SIG-M5 (cell line): ENCODE measurements at places on chromosomes 7 and 10.

GRCh38 chr7:92732316-92733036 is 103.9 kb downstream of the CDK6 start:
- DNase-seq: no peak

DNA sequence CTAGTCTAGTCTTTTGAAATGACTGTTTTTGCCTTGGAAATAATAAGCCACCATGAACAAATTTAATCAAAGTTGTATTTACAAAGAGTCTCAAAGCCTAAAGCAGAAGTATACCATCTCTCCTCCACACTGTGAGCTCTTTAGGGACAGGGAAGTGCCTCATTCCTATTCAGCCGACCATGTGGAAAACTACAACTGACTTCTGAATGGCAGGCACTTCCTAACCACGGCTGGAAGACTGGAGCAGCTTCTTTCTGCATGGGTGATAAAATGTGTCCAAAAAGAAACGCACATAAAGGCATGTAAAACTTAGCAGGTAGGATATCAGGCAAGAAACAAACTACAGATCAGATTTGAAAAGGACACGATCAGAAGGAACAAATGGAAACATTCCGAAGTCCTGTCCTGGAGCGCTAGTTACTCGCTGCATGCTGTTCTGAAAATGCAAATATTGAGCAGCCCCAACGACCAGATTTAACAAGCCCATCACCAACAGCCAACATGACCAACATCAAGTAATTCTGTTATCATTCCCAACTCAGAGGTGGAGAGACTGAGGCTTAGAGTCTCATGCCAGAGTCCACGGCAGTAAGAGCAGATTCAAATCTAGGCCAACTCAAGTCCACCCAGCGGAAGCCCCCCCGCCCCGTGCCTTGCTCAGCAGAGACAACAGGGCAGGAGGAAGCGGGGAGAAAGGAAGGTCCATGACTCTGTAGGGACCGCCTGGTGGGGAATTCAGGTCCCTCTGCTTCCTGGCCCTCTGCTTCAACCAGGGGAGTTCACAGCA is 26.5 kb downstream of the CTBP2 start:
- no peak for DNase-seq

DNA sequence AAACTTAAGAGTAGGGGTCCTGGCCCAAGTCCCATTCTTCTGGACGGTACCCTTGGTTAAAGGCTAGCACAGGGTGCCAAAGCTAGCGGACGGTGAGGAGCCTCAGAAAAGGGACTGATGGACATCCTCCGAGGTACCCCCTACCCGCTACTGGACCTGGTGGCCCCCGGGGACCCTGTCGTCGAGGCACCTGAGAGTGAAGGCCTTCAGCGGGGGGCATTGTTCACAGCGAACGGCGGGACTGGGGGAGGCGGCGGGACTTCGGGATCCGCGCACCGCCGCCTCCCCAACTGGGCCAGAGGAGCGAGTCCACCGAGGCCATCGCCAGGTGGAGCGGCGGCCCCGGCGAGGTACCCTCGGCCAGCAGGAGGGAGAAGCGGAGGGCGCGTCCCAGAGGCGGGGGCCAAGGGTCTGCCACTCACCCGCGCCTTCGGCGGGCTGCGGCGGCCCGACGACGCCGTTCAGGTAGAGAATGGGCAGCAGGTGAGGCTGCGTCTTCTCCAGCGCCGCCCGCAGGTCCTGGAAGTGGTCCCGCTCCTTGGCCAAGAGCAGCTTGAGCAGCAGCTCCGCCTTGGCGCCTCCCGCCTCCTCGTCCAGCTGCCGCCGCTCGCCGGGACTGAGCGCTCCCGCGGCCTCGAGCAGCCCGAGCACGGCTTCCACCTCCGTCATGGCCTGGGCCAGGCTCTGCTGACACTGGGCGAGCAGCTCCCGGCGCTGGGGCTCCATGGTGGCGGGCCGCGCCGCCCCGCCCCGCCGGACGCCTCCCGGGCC is 575 bp downstream of the DLG5 start:
- no peak for DNase-seq

GRCh38 chr10:31099664-31100063 is 68.0 kb upstream of the ZNF438 start:
- DNase-seq: no peak

DNA sequence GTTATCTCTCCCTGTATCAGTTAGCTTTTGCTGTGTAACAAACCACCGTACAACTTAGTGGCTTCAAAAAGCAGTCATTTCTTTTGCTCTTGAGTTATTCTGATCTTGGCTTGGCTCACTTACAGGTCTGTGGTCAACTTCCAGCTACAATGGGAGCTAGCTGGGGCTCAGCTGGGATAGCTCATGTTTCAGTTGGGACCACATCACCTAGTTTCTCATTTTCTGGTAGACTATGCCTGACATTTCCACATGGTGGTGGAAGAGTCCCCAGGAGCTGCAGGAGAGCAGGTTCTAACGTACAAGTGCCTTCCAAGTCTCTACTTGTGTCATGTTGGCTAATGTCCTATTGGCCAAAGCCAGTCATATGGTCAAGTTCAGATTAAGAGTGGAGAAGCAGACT is 25.8 kb upstream of the PIP4K2A start:
- DNase-seq: no peak

GRCh38 chr7:157871681-157872080 is 534.9 kb downstream of the DNAJB6 start:
- no peak for DNase-seq

DNA sequence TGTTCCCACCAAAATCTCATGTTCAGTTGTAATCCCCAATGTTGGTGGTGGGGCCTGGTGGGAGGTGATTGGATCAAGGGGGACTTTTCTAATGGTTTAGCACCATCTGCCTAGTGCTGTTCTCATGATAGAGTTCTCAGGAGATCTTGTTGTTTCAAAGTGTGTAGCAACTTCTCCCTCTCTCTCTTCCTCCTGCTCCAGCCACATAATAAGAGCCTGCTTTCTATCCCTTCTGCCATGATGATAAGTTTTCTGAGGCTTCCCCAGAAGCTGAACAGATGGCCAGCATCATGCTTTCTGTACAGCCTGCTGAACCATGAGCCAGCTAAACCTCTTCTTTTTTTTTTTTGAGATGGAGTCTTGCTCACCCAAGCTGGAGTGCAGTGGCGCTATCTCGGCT is 910.6 kb downstream of the KCNMA1 start:
- DNase-seq: no peak

DNA sequence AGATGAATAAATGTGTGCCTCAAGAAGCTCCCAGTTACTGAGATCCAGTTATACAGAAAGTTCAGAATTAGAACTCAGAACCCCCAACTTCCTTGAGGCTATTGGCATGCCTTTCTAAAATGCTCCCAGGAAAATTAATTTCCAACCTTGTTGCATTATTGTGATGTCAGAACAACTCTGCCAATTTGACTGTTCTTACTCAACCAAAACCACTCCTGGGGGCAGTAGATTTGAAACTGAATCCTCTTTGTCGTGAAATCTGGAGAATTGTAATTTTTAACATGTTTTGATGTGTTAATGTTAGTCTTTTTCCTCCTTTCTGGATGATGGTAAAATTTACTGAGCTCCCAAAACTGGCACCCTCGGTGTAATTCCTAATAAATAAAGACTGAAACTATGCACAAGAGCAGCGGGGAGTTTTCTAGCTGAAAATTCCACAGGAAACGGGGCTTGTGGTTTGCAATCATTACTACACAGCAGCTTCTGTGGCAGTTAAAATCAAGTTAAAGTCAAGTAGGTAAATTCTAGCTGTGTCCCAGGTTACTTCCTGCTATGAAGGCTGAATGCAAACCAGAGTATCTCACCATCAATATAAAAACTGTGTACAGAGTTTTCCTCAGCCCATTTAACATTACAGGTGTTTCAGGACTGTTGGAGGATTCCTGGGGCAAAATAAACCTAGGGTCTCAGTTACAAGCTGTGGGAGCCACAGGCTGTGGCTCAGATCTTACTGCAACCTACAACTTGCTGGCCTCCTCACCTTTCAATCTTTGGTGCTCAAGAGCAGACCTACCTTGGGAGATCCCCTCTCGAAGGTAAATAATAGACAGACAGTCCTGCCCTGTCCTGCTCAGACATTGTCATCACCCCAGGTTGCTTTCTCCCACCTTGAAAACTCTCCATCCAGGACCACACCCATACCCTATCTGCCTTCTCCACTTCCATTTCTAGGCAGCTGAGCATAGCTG is 156.3 kb upstream of the KMT2E start:
- no peak for DNase-seq

- DNase-seq: no peak
Measured at GRCh38 chr10:114031073-114031972, 12.3 kb upstream of the ADRB1 start.

DNA sequence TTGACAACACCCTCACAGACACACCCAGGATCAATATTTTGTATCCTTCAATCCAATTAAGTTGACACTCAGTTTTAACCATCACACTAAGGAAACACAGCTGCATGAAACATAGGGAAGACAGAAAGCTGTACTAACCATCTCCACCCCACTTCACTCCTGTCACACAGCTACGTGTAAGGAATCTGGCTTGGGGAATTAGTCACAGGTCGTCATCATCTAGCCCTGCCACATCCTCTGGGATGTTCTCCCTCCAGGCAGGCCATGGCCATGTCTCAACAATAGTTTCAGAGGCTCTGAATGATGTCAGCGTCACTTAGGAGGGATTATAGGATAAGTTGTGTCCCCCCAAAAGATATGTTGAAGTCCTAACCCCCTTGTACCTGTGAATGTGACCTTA is 10.8 kb upstream of the SEMA3C start:
- no peak for DNase-seq

GRCh38 chr7:151869455-151869854 is 7.5 kb downstream of the PRKAG2 start:
- DNase-seq: no peak

DNA sequence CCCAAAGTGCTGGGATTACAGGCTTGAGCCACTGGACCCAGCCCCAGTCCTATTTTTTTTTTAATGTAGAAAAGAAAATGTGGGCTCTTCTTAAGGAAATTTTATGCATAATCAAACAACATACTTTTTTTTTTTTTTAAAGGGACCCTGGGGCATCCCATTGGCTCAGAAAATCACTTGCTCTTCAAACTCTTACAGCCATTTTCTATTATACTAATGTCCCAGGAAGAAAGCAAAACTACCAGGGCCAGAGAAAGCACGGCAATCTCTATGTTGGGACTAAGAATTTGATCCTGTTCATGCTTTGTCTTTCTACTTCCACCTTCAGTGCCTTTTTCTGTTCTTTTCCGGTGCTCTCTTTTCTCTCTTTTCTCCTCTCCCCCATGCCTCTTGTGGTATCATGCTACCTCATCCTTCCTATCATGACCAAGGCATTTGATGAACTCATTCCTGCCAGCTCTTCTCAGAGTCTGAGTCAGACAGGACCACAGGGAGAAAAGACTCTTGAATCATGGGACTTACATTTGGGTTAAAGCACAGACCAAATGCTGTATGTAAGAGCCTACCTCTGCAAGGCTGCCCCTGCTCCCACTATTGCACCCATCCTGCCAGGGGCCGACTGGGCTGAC is 76.4 kb upstream of the CCNY start:
- DNase-seq: no peak

DNA sequence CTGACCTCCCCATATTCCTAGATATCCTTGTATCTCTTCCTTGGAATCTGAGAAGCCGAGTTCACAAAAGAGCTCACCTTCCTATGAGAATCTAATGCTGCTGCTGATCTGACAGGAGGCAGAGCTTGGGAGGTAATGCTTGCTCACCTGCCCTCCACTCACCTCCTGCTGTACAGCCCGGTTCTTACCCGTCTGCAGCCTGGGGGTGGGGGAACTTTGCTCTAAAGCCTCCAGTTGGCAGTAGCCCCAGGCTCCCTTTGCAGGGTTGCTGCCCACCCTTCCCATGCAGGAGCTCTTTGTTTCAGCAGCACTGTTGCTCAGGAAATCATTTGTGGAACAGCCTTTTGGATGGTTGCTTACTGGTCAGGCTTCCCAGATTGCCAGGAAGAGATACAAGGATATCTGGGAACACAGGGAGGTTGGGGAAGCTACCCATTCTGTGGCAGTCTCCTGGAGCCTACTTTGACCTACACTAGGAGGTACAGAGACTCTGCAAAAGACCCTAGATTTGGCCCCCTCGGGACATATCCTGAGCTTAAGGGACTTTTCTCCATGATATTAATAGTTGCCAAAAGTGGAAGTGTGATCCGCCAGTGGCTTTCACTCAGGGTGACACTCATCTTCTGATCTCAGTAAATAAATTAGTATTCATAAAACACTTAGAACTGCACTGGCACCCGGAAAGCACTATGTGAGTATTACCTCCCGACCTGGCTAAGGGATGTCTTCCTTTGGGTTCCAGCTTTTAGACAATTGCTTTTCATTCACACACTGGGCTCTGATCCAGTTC is 363.7 kb upstream of the PODXL start:
- no peak for DNase-seq

DNA sequence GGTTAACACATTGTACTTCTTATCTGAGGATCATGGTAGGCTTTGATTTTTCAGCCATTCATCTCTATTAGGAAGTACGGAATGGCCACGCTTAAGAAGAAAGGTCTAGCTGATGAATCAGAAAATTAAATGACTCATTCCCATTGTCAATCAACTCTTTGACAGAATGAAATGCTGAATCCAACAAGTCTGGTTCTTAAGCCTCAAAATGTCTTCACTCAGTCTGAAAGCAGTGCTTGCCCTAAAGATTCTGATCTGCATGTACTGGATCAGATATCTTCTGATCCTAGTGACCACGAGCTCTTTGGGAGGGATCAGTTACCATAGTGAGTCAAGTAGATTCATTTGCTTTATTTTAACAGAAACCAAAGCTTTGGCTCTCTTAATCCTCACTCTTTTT is 5.7 kb upstream of the CELF2 start:
- DNase-seq: no peak

DNA sequence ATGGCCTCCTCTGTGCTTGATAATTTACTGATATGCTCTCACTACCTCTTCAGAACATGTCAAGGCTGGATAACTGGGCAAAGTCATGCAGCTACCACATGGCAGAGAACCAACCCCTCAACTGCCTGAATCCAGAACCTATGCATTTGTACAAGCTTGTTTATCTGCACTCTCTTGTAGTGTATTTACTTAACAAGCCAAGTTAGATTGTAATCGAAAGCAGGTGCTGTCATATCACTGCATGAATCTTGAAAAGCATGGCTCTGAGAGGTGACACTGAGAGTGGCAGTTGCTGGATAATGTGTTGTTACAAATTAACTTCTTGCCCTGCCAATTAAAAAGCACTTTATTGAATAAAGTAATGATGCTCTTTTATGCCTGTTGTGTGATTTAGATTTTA is 588.6 kb downstream of the NRG3 start:
- DNase-seq: no peak

GRCh38 chr10:129416155-129416554 is 50.9 kb upstream of the MGMT start:
- no peak for DNase-seq

- no peak for DNase-seq
Measured at GRCh38 chr10:10699427-10699826, 318.2 kb upstream of the CELF2 start.

DNA sequence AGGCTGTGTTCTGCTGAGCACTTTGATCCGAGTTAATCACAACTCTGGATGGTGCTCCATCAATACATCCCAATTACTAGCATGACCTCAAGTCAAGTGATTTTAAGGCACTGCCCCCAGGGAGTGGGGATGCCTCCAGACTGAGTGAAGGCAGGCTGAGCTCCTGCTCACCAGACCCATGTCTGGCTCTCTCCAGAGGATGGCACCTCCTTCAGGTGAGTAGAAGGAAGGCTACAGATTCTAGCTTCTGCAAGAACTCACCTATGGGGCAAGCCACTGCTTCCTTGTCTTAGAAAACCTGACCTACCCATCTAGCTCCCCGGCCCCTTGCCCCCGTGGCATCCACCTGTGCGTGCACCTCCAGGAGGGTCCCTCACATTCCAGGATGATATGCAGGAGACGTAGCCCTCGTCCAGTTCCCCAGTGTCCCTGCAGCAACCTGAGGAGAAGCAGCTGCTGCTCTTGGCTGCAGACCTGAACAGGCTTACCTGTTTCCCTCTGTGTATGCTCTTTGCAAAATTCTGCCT is 390.3 kb downstream of the GRID1 start:
- no peak for DNase-seq
